ENCODE measurements at places on chromosomes 5 and 9.
A peak's percentile ranks its signal among the peaks of the same experiment; 100 is the strongest.

- DNase-seq, result no peak
Measured at GRCh38 chr9:133426011-133426410, 3.8 kb downstream of the ADAMTS13 start.

GRCh38 chr5:157708866-157709265 is 22.4 kb upstream of the THG1L start:
- no peak for DNase-seq

DNA sequence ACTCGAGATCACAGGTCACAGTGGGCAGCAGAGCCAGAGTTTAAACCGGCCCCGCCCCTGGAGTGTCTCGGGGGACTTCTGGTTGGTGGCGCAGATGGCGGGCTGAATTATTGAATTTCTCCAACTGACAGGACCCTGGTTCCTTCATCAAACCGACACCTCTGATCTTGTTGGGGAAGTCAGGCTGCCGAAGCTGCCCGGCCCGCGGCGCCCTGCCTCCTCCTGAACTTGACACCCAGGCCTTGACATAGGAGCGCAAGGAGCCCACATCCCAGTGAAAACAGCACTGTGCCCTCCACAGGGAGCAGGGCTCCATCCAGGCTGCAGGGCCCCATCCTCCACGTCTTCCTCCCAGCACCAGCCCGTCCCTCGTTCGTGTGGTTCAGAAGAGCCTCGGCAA is 105.2 kb downstream of the OLFM1 start:
- no peak for DNase-seq

GRCh38 chr9:138071292-138071691 is 193.7 kb downstream of the CACNA1B start:
- DNase-seq, result no peak

DNA sequence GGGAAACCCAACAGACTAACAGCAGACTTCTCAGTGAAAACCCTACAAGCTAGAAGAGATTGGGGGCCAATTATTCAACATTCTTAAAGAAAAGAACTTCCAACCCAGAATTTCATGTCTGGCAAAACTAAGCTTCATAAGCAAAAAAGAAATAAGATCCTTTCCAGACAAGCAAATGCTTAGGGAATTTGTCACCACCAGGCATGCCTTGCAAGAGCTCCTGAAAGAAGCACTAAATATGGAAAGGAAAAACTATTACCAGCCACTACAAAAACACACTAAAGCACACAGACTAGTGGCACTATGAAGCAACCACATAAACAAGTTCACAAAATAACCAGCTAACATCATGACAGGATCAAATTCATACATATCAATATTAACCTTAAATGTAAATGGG is 131.1 kb downstream of the OR2K2 start:
- no peak for DNase-seq

DNA sequence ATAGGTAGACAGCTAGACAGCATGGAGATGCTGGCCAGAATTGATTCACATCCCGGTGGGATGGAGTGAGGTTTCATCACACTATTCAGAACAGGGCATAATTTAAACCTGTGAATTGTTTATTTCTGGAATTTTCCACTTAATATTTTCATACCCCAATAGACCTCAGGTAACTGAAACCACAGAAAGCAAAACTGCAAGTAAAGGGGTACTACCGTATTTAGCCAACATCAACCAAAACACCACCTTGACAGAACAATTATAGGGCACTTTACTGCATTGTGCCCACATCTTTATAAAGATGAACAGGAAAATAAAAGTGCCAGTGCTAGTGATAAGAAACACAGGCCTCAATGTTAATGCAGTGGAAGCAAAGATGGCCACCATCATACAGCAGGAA is 7.5 kb downstream of the SERINC5 start:
- no peak for DNase-seq

DNA sequence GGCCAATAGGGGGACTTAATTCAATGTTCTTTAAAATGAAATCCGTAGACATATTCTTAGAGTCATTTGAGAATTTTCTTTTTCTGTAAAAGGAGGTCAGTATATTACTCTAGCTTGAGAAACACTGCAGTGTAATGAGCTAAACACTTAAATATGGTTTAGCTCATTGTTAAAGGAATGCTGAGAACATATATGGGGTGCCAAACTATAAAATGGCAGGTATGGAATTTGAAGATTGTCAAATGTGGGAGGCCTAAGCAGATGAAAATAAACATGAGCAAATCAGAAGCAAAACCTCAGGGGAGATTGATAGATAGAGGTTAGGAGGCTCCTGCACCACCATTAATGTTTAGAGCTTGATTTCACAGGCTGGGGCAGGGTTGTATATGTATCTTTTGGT is 57.9 kb downstream of the STX17 start:
- DNase-seq, result no peak

- peak; percentile 63 for DNase-seq
Measured at GRCh38 chr5:134070725-134071613, 43.5 kb upstream of the TCF7 start.

DNA sequence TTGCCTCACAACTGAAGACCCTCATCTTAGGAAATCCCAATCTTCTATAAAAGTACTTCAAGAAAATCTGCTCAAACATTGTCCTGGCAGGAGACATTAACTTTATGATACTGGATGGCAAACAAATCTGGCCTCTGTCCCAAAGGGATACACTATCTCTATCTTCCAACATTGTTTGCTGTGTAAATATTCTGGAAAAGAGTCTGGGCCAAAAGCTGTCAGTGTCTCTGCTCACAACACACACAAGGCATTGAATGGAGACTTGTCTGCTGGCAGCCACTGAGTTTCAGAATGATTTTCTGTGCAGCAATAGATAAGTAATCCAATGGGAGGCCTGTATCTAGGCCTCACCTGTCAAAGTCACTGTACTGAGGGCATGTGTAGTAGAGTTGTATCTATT is 471.1 kb downstream of the DMAC1 start:
- DNase-seq, result no peak

DNA sequence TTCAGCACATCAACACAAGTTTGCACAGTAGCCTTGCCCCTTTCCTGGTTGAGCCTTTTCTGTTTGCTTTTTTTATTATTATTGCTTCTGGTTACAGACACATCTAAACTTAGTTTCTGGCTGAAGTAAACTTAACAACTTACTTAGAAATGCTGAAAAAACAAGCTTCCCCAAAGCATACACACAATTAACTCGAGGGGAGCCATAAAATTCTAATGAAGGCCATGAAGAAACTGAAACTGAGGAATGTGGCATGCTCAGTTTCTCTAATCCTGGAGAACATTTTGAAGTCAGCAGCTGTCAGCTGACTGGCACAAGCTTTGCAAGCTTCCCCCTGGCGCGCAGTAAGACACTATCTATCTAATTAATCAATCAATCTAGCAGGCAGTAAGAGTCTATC is 3.7 kb downstream of the MYO10 start:
- no peak for DNase-seq

DNA sequence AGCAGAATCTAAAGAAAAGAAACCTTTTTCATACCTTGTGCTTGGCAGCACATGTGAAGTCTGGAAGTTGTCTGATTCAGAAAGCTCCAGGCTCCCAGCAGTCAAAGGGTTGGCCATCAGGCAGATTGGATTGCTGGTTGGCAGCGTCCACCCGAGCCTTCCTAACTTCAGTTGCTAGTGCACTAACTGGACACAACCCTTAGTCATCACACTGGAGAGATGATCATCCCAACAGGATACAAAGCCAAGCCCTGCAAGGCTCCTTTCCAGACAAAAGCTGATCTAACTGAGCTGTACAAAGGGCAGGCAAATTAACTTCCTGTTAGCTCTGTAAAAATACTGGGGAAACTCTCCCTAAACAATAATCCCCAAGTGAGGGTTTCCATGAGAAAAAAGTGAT is 185.6 kb downstream of the SNX18 start:
- DNase-seq, result no peak

- no peak for DNase-seq
Measured at GRCh38 chr5:123835421-123835820, 323.4 kb downstream of the CSNK1G3 start.

GRCh38 chr5:24767086-24767485 is 122.3 kb upstream of the CDH10 start:
- no peak for DNase-seq

GRCh38 chr5:130400091-130400490 is 495.8 kb downstream of the CHSY3 start:
- no peak for DNase-seq

- DNase-seq, result peak; percentile 88
Measured at GRCh38 chr5:76544268-76544926, 78.8 kb downstream of the F2RL2 start.

- no peak for DNase-seq
Measured at GRCh38 chr9:16712787-16713186, 157.7 kb downstream of the BNC2 start.

DNA sequence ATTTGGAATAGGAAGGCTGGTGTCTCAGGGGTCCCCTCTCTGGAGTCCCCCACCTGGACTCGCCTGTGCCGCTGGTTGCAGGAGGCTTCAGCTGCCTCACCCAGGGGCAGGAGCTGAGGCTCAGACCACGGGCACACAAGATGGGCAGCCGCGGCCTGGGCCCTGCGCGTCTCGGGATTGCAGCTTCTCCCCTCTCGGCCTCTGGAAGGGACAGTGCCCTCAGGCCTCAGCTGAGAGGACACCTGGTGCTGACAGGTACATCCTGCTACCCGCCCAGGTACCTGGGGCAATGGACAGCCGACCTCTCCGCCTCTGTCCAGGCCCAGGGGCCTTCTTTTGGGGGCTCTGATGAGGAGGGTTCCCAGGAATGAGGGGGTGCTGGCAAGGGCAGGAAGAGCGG is 38.3 kb downstream of the UNC5A start:
- no peak for DNase-seq

DNA sequence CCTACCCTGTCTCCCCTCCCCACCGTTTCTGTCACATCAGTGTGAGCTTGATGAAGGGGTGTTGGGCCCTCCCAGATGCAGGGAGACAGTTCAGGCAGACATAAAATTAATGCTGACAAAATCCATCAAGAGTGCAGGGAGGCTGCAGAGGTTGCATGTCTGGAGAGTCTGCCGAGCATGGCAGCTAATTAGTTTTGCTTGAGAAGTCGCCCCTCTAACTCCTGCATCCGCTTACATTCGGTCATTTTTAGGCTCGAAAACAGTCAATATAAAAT is 44.9 kb downstream of the GALNT12 start:
- DNase-seq, result no peak

GRCh38 chr9:27442464-27442863 is 81.6 kb upstream of the IFNK start:
- DNase-seq, result no peak
